Substantia nigra (tissue), 51 donors: ENCODE measurements at places on chromosomes 6 and 20.

GRCh38 chr6:133806382-133807140 lies 82.4 kb upstream of the TCF21 start:
- DNase-seq = no peak

GRCh38 chr6:136326038-136326553 lies 36.5 kb upstream of the BCLAF1 start:
- no peak for DNase-seq

DNA sequence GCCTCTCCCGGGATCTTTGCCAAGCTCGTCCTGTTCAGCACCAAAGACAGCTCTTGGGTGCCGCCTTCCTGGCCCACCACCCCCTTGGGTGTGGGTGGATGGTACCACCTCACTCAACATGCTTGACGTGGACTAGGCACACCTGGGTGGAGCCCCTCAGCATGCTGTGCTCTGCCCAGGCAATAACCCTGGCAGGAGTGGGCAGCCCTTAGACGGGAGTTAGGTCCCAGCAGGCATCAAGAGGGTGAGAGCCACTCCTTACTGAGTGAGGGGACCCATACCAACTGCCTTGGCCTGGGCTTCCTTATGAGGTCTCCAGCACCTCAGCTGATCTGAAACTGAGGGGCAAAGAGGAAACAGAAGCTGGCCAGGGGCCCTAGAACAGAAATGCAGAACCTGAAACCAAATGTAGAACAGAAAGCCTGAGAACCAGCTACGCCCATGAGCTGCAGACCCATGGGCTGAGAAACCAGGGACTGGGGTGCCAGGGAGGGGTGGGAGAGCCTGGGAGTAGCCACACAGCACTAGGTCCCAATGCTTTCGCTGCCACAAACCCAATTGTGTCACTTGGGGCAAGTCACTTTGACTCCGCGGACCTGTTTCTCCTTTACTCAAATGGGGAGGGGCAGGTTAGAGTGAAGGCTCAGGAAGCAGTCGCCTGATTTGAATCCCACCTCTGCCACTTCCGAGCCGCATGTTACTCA lies 2.0 kb downstream of the FGD2 start:
- DNase-seq = no peak

DNA sequence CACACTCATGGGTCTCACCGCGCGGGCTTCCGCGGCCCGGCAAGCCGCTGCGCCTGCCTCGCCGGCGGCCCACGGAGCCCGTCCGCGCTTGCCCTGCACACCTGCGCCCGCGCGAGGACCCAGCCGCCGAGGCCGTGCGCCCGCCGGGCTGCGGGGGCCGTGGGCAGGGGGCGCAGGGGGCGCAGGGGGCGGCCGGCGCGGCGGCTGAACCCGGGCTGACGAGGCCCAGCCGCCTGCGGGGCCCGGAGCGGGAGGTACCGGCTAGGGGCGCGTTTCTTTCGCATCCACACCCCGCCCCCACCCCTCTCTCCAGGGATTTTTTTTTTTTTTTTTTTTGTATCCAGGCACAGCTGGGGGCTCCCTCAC lies 43.8 kb upstream of the OSTM1 start:
- DNase-seq = no peak

- no peak for DNase-seq
These were observed 13.3 kb downstream of the OR2H2 start for GRCh38 chr6:29598172-29598747.

GRCh38 chr20:54774426-54774825 lies 299.0 kb downstream of the DOK5 start:
- DNase-seq = no peak

GRCh38 chr6:92763680-92764079 lies 655.7 kb downstream of the EPHA7 start:
- DNase-seq = no peak

DNA sequence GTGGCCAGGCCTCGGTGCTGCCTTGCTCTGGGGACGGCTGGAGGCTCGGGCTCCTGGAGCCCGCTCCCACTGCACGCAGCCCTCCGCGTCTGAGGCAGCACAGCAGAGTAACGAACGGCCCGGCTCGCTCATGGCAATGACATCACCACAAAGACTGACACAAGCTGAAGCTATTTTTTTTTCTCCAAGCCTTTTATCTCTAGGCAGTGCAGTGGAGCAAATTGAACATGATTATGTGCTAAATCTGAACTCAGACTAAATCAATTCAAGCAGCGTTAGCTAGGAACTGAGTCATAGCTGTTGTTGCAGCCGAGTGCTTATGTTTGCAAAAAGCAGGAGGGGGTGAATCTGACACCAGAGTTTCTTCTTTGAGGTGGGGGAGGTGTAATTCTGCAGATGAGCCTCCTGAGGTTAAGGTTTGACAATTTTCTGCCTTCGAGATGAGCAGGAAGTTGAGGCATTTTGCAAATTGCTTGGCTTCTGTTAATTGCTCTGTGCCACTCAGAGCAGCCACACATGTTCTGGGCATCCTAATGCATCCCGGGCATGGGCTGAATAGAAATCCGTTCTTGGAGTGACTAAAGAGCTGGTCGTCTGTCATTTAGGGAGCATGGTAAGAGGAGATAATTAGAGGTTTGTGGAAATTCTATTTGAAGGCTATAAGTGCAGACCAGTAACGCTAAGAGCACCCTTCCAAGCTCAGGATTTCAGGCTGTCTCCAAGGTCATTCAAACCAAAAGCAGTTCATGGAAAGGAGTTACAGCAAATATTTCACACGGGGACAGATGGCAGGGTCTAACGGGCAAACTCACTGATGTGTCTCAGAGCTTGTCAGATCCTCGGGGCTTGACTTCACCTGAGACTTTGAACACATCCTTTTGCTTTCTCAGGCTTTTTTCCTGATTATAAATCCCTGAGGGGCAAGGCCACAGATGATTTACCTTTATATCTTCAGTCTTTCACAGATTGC lies 155.1 kb upstream of the ENPP5 start:
- DNase-seq = peak; percentile 41

DNA sequence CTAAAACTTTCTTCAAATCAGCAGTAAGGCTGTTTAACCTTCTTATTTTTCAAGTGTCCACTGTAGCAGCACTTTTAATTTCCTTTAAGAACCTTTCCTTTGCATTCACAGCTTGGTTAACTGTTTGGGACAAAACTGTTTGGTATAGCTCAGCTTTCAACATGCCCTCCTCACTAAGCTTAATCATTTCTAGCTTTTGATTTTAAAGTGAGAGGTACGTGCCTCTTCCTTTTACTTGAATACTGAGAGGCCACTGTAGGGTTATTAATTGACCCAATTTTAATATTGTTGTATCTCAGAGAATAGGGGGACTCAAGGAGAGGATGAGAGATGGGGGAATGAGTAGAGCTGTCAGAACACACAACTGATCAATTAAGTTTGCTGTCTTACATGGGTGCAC lies 129.5 kb upstream of the MMS22L start:
- no peak for DNase-seq

DNA sequence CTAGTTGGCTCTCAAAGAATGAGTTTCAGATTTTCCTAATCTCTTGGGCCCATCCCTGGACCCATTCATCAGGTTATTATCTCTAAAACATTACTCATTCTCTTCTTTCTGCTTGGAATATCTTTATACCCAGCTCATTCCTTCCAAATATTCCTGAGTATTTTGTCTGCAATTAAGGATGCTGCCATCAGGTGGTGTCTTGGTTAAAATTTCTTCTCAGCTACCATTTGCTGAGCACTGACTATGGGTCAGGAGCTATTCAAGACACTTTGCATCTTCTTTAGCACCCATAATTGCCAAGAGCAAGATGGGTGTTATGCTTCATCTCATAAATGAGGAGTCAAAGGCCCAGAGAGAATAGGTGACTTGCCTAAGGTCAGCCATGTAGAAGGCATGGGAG lies 8.4 kb downstream of the SUN5 start:
- DNase-seq = no peak

- DNase-seq = no peak
These were observed 91.9 kb downstream of the SLC24A3 start for GRCh38 chr20:19304389-19304788.

- no peak for DNase-seq
These were observed 21.6 kb upstream of the MTRF1L start for GRCh38 chr6:153023977-153024708.

GRCh38 chr6:106510090-106510970 lies 119.0 kb downstream of the RTN4IP1 start:
- DNase-seq = no peak

- no peak for DNase-seq
These were observed 31.4 kb upstream of the ID1 start for GRCh38 chr20:31573555-31574321.

DNA sequence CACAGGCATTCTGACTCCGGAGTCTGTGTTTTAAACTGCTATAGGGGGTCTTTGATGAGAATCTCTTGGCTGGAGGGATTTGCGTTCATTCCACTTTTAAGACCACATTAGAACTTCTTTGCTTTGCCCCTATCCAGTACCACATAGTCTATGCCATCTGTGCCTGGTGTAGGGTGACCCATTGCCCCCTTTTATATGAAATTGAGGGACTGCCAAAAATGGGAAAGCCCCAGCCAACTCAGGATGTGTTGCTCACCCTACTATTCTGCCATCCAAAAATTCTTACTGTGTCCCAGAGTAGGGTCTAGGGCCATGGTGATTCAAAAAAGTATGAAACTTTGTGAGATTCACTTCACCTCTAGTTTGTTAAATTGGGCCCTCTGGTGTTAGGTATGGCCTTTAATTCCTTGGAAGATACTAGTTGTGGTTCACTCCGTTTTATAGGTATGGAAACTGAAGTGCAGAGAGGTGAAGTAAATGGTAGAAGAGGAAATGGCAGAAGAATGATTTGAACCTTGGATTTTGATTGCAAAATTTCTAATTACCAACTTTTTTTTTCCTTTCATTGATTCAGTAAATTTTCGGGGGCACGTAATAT lies 1.4 kb downstream of the PFDN4 start:
- no peak for DNase-seq

DNA sequence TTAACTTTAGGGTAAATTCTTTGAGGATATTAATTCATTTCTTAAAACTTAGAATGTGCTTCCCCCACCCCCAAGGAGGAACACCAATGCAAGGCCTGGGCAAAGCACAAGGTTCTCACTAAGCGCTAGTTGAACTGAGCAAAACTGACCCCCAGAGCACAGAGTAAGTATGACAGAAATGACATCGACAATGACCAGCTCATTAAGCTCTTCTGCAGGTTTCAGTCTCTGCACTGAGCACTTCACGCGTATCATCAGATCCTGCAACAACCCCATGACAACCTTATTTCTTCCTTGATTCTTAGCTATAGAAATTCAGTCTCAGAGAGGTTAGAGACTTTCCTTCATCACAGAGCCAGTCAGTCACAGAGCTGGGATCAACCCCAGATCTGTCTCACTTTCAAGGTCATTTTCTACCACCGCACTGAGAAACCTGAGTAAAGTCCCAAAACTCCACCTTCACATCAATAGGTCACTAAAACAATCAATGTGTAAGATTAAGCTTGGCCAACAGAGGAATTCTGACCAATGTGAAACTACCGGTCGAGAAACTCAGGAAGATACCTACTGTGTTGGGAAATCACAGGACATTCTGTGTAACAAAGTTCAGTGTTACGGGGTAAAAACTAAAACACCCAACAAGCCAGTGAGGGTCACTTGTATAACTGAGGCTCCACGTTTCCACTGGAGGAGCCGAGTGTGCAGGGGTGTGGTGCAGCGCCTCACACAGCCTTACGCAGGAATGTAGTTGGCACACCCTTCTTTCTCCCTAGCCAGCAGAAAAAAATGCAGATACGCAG lies 129.0 kb upstream of the FOXQ1 start:
- DNase-seq = no peak

- DNase-seq = no peak
These were observed 52.1 kb downstream of the PHF20 start for GRCh38 chr20:35823937-35824336.

DNA sequence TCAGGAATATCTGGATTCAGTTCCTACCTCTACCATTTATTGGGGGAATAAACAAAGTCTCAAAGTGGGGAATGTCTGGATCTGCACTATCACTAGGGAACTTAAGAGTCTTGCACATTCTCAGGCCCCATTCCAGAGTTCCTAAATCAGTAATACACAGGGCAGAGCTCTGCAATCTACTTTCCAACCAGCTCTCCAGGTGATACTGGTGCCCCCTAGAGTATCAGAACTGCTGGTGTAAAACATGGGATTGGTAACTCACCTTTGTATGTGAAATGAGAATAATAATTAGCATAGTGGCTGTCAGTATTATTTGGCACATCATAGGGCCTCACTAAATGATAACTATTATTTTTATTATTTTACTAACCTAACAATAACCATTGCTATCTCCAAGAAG lies 278.8 kb upstream of the IMPG1 start:
- DNase-seq = no peak

DNA sequence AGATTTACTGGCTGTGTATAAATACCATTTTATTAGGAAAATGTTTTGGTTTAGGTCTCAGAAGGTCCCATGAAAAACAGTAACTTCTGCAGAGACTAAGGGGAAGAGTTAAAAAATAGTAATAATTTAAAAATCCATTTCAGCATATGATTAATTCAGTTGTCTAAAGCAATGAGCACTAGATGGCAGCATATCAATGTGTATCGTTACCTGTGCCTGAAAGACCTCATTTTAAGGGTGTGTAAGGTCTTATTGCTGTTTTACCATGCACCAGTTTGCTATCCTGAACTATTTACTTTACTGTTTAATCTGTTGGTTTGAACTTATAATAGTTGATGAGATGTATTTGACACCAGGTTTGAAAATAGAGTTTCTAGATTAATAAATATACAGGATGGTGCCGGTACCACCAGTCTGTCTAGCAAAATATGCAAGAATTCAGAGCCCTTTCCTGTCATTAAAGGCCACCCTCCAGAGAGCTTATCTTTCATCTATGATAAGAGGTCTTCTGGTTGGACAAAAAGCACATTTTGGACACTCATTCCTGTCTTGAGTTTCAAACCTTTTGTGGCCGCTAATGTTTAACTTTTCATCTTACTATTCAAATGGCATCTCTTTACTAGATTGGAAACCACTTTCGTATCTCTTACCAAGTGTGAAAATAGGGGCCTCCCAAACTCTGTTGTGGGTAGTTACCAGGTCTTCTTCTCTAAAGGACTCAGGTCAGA lies 8.9 kb upstream of the AHI1 start:
- DNase-seq = no peak

DNA sequence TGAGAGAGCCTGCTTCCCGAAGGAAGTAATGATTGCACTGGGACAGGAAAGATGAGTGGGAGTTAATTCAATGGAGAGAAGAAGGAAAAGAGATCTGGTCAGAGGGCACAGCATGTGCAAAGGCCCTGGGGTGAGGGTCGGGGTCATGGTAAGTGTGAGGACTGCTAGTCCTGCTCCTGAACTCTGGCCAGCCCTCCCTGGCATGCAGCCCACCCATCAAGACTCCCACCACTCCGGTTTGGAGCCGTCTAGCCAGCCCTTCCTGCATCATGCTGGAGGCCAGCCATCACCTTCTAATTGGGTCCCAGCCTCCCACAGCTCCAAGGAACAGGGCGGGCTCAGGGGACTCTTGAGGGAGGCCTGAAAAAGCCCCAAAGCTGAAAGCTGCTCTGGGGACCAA lies 42.1 kb downstream of the SRSF3 start:
- DNase-seq = no peak

GRCh38 chr6:107284805-107285204 lies 169.5 kb upstream of the BEND3 start:
- no peak for DNase-seq

DNA sequence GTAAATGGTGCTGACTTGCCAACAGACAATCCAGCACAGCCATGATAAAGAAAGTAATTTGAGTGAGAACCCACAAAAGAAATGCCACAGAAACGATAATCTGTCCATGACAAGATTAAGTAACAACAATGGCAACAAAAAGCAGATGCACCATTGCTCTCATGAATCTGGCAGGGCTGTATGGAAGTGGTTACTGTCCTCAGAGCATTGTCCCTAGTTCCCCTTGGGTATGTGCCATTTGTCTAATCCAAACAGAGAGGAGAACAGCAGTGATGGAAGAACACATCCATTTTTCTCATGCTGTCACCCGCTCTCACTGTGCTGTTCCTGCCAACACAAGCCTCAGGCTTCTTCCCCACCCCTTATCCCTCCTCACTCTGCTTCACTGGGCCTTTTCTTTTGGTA lies 65.8 kb downstream of the REV3L start:
- no peak for DNase-seq
